ENCODE measurements at places on chromosomes 11 and 22. TPM values are rescaled to one million over a fixed set of nuclear protein-coding genes. Genes with fewer than 3 reads are reported as not detected.

The NELL1 gene
- total RNA-seq = 0.49 TPM

The ZC3H7B gene
- total RNA-seq = 28.2 TPM

The TMPRSS6 gene
- not detected for total RNA-seq

The APOA4 gene
- not detected for total RNA-seq

GRCh38 chr11:80844110-80844819 lies 1403.4 kb upstream of the TENM4 start:
- H3K36me3 ChIP-seq = no peaks in the 10 kb centered on the region
- H3K4me1 ChIP-seq = no peaks in the 10 kb centered on the region
- H3K27me3 ChIP-seq = no peaks in the 10 kb centered on the region

- DNase-seq = no peak
- H3K27me3 ChIP-seq = no peaks in the 10 kb centered on the region
- H3K4me1 ChIP-seq = peaks cover 19% of the 10 kb centered on the region
- no peak overlapping the region for H3K4me3 ChIP-seq
- H3K36me3 ChIP-seq = no peaks in the 10 kb centered on the region
Observed at GRCh38 chr11:96062134-96062533, 138.2 kb upstream of the MTMR2 start.

- H3K4me3 ChIP-seq = no peak overlapping the region
- no peaks in the 10 kb centered on the region for H3K27me3 ChIP-seq
- DNase-seq = no peak
- H3K27ac ChIP-seq = no peak overlapping the region
- H3K36me3 ChIP-seq = no peaks in the 10 kb centered on the region
Observed at GRCh38 chr11:76073724-76074123, 132.6 kb downstream of the WNT11 start.

DNA sequence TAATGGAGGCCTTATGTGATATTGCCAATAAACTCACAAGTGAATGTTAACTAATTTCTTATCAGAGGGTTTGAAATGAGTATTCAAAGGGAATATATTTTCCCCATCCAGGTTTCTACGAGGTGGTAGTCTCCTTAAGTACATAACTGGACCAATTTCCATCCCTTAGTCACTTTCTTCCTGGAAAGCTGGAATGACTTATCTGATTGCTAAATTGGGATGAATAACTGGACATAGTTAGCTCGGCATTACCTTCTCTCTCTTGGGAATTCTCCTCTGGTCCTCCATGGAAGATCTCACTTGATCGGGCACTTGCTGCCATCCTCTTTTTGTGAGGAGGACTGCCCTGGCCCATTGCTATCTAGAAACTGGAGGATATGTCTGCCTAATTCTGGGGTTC lies 109.1 kb downstream of the TRPC6 start:
- H3K27me3 ChIP-seq = no peaks in the 10 kb centered on the region
- H3K36me3 ChIP-seq = no peaks in the 10 kb centered on the region
- H3K27ac ChIP-seq = no peak overlapping the region
- peaks cover 13% of the 10 kb centered on the region for H3K4me1 ChIP-seq
- H3K4me3 ChIP-seq = no peak overlapping the region

DNA sequence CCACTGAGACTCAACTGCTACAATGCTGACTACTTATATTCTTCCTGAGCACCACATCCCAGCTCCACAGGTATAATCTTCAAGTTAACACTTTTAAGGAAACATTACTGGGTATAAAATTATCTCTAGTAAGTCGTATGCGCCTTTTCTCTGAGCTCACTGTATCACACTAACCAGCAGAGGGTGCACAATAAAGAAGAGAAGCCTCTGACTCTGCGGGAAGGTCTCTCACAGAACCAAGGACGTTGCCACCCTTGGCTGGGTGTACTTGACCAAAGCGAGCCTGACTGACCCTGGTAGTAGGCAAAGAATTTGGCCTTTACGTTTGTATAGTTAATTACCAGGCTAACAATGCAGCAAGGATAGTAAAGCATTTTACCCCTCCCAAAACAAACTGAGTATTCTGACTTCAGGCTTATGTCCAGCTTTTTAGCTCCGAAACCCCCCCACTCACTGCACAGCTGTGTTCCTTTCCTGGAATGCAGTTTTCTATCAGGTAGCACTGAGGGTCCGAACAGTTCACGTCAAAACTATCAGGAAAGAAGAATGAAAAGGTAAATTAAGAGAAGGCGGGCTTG lies at the start of gene BTBD18:
BTBD18 (minus strand) TSS at position 144 of the 578 bp plus-strand sequence. CDS start 631 bp downstream, outside the sequence.
- H3K4me1 ChIP-seq = no peaks in the 10 kb centered on the region
- no peak within 1 kb of the TSS for H3K4me3 ChIP-seq
- no peak for DNase-seq
- H3K27ac ChIP-seq = no peak within 1 kb of the TSS
- no peaks in the 10 kb centered on the region for H3K27me3 ChIP-seq
